ENCODE measurements at places on chromosomes 2 and 18.

DNA sequence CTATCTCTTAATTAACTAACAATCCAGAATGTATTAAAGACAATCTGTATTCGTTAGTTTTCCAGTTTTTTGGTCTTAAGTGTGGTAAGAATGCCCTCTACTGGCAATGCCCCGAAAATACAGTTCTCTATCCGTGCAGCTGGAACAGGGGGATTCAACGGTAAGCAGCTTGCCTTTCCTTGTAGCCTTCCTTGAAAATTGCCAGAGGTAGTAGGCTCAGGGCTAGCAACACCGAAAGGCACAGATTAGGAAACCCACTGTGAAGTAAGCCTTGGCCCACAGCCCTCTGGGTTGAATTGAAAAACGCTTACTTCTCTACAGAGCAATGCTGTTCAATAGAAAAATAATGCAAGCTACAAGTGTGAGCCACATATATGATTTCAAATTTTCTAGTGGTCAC lies 17.1 kb upstream of the VPS4B start:
- no peak for DNase-seq

DNA sequence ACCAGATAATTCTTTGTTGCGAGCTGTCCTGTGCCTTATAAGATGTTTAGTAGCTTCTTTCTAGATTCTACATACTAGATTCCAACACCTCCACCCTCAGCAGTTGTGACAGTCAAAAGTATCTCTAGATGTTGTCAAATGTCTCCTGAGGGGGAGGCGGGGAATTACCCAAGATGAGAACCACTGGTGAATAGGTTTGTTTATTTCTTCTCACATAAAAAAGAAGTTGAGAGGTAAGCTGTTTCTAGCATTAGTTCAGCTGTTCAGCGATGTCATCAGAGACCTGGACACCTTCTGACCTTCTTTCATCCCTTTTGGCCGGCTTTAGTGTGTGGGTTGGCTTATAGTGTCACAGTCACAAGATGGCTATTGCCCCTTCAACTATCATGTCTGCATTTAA lies 237.5 kb upstream of the SP5 start:
- no peak for DNase-seq

- no peak for DNase-seq
Observed at GRCh38 chr18:32091325-32091723, 350 bp upstream of the RNF138 start.

GRCh38 chr18:75125382-75126331 lies 83.3 kb downstream of the PTGR3 start:
- no peak for DNase-seq

DNA sequence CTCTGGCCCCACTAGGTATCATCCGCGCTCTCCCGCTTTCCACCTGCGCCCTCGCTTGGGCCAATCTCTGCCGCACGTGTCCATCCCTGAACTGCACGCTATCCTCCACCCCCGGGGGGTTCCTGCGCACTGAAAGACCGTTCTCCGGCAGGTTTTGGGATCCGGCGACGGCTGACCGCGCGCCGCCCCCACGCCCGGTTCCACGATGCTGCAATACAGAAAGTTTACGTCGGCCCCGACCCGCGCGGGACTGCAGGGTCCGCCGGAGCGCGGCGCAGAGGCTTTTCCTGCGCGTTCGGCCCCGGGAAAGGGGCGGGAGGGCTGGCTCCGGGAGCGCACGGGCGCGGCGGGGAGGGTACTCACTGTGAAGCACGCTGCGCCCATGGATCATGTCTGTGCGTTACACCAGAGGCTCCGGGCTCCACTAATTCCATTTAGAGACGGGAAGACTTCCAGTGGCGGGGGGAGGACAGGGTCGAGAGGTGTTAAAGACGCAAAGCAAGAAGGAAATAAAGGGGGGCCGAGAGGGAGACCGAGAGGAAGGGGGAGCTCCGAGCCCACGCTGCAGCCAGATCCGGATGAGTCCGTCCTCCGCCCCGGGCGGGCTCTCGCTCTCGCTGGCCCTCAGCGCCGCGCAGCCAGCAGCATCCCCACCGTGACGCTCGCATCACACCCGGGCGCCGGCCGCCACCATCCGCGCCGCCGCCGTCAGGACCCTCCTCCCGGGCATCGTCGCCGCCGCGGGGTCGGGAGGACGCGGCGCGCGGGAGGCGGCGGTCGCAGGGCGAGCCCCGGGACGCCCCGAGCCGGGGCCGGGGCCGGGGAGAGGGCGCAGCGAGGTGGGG lies 664 bp downstream of the NETO1 start:
- no peak for DNase-seq

GRCh38 chr2:128214866-128215460 lies 103.7 kb downstream of the HS6ST1 start:
- DNase-seq: no peak

DNA sequence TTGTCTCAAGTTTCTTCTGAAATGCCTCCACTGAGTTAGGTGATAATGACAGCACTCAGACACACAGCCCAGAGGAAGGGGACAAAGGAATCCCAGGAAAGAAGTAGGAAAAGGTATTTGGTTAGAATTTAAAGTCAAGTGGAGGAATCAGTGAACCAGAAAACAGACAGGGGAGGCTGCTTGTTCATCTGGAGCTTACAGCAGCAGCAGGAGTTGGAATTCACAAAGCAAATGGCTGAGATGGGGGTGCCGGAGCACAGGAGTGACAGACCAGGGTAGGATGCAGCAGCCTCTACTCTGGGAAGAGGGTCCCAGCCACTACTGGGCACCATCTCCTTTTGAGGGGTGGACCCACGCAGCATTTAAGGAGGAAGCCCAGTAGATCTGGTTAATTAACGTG lies 104.8 kb downstream of the ST6GAL2 start:
- no peak for DNase-seq

GRCh38 chr2:181036848-181037603 lies 56.6 kb downstream of the UBE2E3 start:
- DNase-seq: no peak

All from stimulated activated CD8-positive, alpha-beta memory T cell treated with anti-CD3 and anti-CD28 coated beads, Interleukin-7, amount 100 ng/mL, for 1 hour (primary cell).